HepG2 (cell line): ENCODE measurements at places on chromosomes 7 and 10. TPM values are rescaled to one million over a fixed set of nuclear protein-coding genes. Genes with fewer than 3 reads are reported as not detected.

GRCh38 chr7:76293407-76293901, 9.0 kb upstream of the HSPB1 start:
- DNase-seq: no peak

DNA sequence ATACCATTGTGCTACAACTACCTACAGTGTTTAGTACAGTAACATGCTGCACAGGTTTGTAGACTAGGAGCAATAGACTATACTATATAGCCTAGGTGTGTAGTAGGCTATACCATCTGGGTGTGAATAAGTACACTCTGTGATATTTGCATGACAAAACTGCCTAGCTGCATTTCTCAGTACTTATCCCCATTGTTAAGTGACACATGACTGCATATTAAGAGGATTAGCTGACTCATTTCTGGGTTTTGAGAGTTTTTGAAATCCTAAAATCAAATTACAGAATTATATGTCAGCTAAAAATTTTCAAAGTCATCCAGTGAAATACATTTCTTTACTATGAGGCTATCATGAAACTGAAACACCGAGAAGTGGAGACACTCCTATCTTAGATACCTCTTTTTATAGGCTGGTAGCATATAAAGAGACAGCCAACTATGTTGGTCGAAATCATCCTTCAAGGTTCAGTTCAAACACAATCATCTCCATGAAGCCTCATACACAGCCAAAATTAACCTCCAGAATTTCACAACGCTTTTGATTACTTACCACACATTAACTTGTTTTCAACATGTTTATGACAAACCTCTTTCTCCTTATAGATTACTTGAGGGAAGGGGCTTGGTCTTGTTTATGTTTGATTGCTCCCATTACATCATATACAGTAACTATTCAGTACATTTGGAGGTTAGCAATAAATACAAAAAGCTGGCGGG, 89.8 kb upstream of the ANK3 start:
- no peak for DNase-seq

- peak; percentile 75 for DNase-seq
Observed at GRCh38 chr7:149662591-149663095, 110.7 kb downstream of the ZNF467 start.

The CYP26A1 gene
- total RNA-seq: not detected in 2 replicates

The PRSS37 gene
- total RNA-seq: not detected in 2 replicates

GRCh38 chr7:66362136-66362535, 157.0 kb downstream of the TPST1 start:
- DNase-seq: no peak

DNA sequence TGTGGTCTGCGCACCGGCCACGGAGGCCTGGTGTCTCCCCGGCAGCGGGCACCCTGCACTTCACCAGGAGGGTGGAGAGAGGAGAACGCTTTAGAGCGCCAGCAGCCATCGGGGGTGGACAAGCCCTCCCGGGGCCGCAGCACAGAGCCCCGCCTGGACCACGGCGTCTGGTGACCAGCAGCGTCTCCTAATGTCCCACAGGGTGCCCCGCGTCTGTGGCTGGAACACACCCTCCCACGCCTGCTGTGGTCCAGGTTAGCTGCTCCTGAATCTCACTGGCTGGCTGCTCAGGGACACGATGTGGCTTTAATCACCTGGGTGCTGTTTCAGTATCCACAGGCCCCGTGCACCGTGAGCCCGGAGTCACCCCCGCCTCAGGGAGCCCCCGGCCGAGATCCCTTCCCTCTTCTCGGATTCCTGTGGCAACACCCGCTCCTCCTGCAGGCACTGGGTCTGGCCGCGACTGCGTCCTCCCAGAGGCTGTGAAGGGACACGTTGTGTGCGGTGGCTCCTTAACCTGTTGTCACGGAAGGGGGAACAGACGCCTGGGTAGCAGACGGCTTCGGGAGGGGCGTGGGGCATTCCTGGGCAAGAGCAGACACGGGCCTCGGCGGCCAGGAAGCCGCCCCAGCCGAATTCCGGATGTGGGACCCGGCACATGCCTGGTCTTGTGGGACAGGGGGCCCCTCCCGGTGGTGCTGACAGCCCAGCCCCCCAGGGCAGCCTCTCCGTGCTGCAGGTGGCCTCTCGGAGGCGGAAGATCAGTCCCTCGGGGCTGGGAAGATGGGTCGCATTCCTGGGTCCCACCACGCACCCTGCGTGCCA, 78.9 kb downstream of the FOXL3 start:
- no peak for DNase-seq

DNA sequence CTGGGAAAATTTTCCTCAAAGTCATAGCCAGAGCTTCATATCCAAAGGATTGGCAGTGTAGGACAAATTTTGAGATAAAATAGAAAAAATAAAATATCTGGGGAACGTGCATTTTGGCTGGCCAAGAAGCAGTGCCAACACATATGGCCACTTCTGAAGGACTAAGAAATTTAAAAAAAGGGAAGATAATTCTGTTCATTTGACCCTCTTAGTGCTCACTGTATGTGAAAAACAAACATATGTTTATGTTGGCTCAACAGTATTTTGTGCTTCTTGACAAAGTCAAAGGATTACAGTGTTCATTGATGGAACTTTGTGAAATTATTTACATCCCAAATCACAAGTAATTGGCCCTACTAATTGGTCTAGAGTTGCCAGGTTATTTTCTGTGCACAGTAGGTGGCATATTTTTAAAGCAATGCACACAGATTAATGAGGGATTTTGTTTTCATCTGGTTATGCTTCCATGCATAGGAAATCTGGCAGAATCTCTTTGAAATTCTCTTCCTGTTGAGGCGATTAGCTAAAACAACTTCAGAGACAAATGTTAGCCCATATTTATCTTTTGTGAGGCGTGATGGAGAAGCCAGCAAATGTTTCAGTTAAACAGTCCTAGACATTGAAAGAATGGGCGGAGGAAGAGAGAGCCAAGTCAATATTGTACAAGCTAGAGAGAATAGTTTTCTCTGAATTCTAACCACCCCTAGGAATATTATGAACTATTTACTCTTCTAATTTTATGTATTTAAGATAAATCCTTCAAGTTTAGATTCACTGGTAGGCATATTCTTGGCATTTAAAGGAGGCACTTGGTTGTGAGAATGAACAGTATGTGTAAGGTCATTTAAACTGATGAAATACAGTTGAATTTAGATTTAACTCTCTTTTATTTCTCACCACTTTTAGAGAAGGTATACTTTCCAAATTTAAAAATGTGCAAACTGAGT, 237.7 kb upstream of the MBL2 start:
- peak; percentile 56 for DNase-seq

DNA sequence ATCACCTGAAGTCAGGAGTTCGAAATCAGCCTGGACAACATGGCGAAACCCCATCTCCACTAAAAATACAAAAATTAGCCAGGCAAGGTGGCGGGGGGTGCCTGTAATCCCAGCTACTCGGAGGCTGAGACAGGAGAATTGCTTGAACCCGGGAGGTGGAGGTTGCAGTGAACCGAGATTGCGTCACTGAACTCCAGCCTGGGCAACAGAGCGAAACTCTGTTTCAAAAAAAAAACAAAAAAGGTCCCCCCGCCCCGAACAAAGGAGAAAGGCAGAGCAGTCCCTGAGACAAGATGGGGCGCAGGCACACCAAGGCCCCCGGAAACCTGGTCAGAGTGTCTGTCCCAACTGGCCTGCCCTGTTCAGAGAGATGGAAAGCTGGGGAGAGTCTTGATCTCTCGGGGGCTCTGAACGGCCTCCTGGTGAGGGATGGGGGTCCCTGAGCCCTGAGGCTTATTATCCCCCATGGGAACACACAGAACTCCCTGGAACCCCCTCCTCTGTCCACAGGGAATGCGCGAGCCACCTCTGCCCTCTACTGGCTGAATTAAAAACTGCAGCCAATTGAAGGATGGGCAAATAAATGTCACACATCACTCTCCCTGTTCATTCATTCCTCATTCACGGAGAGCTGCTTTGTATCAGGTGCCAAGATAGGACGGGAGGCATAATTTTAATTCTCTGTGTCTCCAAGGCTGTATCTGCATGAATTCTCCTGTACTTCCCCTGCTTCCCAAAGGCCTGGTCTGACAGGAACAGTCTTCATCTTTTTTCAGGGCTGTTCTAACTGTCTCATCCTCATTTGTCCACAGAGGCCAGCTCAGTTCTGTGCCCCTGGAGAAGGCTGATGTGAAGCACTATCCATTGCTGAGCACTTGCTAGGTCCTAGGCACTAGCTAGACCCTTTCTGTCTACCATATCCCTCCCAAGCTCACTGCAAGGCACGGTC, 28.9 kb downstream of the MAT1A start:
- peak; percentile 48 for DNase-seq

The MRLN gene
- total RNA-seq: not detected in 2 replicates

DNA sequence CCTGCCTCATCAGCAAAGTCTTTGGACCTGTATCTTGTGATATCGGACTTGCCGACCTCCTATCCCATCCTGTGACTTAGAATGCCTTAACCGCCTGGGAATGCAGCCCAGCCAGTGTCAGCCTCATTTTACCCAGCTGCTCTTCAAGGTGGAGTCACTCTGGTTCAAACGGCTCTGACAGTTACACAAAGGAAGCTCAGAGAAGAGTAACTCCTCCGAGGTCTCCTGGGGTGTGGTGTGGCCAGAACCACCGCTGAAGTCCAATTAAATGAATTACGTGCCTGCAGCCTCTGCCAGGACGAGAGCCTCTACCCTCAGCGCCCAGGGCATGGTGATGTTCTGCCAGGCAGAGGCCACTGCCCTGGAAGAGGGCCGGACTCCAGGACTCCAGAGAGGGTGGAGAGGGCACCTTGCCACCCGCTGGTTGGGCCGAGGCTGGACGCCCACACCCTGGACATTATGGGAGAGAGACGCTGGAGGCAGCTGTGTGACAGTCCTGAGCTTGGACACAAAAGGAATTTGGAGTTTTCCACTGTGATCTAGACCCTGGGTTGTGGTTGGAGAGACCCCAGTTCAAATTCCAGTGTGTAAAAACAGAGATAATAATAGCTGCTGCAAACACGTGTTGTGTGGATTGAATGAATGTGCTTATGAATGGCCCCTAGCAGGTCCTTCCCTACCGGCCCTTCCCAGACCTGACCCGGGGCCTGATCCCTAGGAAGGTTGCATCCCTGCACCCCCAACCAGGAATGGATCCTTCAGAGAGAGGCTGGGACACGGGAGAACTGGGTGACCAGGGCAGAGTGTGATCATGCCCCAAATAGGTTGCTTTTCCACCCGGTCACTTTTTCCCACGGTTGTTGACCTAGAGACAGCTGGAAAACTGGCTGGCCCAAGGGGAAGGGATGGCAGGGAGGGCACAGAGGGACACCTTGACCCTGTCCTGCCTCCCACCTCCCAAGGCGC, 37.8 kb upstream of the FZD9 start:
- DNase-seq: no peak

The SPDYE11 gene
- total RNA-seq: not detected in 2 replicates
